Astrocyte of the hippocampus (primary cell): ENCODE measurements at places on chromosomes 13 and 19.

GRCh38 chr13:98103531-98103930 lies 39.4 kb upstream of the FARP1 start:
- peak; percentile 12 for DNase-seq

GRCh38 chr13:114204894-114205293 lies 25.8 kb downstream of the CFAP97D2 start:
- DNase-seq, result no peak

DNA sequence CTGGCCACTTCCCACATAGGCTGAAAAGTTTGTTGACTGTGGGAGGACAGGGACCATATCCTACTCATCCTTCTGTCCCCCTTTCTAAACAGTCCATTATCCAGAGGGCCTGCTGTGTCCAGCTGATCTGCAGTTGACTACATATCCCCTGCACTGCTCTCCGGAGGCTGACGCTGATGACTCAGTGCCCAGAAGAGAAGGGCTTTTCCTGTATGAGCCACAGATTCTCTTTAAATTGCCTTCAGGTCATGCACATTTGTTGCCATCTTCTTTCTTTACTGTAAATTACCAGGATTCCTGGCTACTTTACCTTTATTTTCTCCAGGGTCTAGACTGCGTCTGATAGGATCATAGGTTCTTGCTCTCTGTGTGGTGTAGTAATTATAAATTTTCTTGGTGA lies 125.2 kb downstream of the LACC1 start:
- peak; percentile 69 for DNase-seq

DNA sequence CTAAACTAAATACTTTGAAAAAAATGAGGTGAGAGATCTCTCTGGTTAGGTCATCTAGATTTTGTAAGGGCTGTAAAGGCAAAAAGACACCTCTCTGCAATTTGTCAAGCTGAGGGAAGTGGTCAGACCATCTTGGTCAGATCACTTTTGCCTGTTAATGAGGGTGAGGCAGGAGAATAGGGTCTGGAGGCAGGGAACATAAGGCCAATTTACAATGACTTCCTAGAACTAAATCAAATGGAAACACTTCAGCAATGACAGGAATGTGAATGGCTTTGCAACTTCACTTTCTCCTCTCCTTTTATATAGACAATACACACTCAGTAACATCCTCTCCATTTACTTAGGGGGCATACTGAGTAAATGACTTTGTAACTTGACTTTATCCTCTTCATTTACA lies 1653.4 kb downstream of the SLITRK5 start:
- peak; percentile 2 for DNase-seq

DNA sequence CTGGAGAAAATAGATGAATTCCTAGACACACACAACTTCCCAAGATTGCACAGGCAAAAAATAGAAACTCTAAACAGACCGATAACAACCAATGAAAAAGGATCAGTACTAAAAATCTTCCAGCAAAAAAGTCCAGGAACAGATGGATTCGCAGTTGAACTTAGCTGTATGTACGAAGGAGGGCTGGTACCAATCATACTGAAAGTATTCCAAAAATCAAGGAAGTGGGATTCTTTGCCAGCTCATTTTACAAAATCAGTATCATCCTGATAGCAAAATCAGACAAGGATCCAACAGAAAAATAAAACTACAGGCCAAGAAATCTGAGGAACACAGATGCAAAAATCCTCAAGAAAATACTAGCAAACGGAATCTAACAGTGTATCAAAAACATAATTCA lies 6.5 kb upstream of the LILRB2 start:
- DNase-seq, result no peak

- DNase-seq, result no peak
Measured at GRCh38 chr19:18644196-18645034, 7.6 kb downstream of the KLHL26 start.

GRCh38 chr13:22517544-22517943 lies 663.2 kb upstream of the SGCG start:
- peak; percentile 77 for DNase-seq

- no peak for DNase-seq
Measured at GRCh38 chr19:39949026-39949747, 14.8 kb upstream of the FCGBP start.

GRCh38 chr13:91574766-91575165 lies 176.3 kb downstream of the GPC5 start:
- DNase-seq, result peak; percentile 54

GRCh38 chr13:25170554-25171111 lies 1.5 kb downstream of the AMER2 start:
- DNase-seq, result peak; percentile 52

- DNase-seq, result no peak
Measured at GRCh38 chr19:10566658-10567410, 1.0 kb upstream of the KRI1 start.

DNA sequence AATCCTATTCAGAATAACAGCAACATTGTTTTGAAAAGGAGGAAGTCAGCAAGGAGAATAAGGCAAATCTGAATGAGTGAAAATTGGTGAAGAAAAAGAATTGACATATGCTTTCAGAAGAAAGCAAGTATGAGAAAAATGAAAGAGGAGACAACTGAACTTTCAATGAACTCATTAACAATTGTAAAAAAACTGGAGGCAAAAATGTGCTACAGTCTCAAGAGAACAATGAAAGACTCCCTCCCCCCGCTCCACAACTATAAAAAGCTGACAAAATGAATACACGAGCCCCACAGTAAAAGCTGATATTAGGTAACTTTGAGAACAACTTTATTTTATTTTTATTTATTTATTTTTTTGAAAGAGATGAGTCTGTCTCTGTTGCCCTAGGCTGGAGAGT lies 373.1 kb downstream of the DIAPH3 start:
- peak; percentile 50 for DNase-seq

DNA sequence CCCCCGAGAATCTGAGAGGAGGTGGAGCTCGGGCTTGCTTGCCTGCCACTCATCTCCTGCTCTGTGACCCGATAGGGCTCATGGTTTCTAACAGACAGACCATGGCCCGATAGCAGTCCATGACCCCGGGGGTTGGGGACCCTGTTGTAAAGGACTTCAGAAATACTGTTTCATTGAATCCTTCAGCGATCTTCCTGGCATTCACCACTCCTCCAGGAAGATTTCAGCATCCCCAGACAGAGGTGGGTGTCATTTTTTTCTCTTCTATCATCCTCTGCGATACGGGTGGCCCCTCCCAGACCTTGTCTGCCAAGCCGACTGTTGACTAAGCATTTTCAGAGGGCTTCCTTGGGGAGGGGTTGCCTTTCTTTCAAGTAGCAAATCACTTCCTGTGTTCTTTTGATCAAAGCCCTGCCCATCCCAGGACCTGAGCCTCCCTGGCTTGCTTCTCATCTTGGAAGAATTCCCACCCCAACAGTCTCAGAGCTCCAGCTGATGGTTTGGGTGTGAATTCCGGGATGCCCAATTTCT lies 1.7 kb downstream of the MYO1F start:
- DNase-seq, result peak; percentile 57

DNA sequence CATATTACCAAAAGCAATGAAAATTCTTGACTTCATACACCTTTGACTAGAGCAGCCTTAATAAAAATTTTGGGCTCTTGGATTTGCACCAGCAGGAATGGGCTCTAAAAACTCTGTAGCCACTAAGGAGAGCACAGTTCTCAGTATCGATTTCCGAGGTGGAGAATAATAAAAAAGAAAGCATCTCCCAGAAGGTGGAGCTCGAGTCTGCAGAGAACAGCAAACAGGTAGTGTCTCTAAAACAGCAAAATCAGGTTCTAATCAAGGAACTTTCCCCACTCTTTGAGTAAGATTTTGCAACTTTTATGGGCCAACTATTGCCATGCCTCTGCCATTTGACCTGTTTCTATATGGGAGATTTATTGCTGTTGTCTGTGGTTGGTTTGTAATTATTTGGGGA lies 258.7 kb upstream of the GPC6 start:
- DNase-seq, result no peak

DNA sequence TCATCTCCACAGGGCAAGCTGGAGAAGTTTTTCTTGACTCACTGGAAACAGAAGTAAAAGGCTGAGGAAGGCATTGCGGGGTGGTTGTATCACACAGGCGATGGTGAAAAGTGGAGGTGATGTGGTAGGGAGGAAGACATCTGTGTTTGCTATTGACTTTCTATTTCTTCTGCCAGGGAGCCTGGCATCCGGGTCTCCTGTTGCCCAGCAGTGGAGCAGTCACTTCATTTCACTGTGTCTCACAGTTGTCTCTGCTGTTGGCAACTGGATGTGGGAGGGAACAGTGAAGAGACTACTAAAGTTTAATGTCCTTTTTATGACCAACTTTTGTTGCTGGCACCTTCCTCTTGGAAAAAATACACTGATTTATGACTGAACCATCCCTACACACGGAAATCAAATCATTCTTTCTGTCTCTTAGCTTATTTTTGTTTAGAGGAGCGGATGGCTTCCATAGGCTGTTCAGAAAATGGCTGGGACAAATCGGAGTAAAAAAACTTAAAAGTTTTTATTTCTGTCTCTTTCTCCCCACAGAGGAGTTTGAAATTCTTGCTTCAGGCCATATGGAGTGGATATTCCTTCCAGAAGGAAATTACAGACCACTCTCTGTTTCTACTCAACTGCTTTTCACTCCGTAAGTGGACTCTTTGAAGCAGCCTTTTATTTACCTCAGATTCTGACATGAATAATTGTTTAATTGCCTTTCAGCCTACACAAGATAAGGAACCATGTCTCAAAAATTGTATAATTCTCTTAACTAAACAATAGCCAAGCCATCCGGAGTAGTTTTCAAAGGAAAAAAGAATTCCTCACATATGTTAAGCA lies 23.8 kb upstream of the MEDAG start:
- DNase-seq, result no peak

GRCh38 chr13:113900646-113901045 lies 36.8 kb upstream of the GAS6 start:
- DNase-seq, result no peak

DNA sequence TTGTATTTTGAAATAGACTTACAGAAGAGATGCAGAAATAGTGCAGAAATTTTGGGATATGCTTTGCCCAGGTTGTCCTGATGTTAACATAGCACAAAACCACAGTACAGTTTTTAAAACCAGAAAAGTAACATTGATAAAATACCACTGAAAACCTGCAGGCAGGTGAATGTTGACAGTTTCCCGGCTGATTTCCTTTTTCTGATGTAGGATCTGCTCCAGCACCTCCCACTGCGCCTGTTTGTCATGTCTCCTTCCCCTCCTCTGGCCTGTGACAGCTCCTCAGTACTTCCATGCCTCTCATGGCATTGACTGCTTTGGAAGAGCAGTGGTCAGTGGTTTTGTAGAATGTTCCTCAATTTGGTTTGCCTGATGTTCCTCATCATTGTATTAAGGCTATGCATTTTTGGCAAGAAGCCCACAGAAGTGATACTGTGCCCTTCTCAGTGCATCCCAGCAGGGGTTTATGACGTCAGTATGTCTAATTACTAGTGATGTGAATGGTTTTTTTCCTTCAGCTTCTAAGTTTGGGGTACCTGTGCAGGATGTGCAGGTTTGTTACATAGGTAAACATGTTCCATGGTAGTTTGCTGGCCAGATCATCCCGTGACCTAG lies 31.0 kb downstream of the TDRD12 start:
- DNase-seq, result no peak

DNA sequence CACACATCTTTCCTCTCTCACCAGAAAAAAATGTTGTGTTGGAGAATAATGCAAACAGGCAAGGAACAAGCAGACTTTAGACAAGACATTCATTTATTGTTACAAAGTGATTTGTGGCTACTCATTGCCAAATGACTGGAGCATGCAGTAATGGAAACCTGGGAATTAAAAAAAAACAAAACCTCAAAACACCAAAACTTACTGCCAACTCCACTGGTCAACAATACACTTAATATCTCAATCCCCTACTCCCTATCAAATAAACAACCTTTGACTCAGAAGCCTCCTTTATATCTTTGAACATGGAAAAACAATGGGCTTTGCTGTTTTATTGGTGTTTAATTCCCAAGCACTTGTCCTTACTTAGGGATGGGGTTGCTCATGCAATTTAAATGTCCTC lies 112.8 kb downstream of the POSTN start:
- DNase-seq, result peak; percentile 73

DNA sequence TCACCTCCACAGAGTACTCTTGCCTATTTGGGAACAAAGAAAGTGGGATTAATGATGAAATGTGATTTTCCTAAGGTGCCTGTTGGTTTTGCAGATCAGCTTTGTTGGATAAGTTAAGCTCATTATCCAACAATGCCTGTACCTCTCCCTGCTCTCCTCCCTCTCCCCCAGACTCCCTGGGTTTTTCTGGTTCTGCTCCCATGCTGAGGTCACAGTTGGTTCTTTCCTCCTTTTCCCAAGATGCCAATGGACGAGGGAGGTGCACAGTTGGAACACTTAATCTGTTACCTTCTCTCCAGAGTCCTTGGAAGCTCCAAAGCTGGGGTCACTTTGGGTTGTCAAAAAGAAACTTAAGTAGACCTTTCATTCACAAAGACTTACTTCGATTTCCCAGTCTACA lies 1.6 kb downstream of the OXGR1 start:
- no peak for DNase-seq

DNA sequence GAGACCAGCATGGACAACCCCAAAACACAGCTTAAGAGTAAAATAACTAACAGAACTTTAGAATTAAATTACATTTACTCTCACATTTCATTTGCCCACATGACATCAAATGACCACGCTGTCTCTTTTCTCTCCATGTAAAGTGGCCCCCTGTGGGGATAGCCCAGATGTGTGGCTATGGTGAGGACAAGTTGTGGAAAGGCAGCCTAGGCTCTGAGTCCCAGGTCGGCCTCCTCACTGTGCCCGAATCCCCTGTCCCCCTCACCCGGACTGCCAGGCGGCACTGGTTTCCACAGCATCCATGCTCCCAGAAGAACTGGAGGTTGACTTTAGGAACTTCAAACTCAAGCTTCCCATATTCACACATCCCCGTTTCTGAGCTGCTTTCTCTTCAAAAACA lies 111.8 kb upstream of the UQCRFS1 start:
- DNase-seq, result no peak

DNA sequence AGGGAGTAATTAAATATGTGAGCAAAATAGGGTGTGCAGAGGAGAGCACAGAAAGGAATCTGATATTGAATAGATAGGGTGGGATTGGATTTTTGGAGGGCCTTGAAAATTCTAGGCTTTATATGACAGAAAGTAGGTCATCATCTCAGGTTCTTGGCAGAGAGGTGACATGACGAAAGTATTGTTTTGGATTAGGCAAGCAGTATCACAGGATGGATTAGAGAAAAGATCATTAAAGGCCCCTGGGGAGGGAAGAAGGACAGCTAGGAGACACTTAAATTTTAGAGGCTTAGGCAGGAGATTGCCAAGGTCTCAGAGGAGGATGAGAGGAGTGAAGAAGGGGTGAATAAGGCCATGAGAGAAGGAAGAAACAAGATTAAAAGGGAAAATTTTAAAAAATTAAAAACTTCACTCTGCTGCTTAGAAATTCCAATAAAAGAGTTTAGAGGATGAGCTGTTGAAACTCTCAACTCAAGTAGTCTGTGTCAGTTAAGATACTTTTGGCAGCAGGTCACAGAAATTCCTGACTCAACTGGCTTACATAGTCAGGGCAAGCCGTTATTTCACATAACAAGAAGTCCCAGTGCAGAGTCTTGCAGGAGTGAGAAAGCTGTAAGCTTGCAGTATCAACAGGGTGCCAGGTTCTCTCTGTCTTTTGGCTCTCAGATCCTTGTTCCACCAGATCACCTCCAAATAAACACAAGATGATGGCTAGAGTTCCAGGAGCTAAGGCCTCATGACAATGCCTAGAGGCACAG lies 8.8 kb downstream of the GPC6 start:
- peak; percentile 40 for DNase-seq
